Progenitor cell of endocrine pancreas (in vitro differentiated cells): ENCODE measurements at places on chromosomes 3 and 15.

- no peak for DNase-seq
These were observed 22.1 kb downstream of the HDAC11 start for GRCh38 chr3:13501958-13502790.

DNA sequence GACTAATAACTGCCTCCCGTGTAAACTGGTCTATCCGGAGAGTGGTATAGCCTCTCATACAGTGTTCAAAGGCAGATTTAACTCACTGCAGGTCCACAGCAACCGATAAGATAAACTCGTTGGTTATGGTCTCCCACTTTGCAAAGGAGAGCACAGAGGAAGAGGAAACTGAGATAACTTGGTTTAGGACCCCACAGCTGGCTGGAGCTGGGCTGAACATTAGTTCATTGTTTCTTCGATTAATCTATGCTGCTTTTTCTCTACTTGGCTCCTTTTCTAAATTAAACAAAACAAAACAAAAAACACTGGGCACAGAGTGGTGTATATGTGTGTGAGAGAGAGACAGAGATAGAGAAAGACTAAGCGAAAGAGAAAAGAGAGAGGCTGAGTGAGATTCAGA, 5.0 kb upstream of the DLG1 start:
- DNase-seq: no peak

GRCh38 chr15:86197770-86198169, 118.1 kb downstream of the AGBL1 start:
- DNase-seq: no peak

DNA sequence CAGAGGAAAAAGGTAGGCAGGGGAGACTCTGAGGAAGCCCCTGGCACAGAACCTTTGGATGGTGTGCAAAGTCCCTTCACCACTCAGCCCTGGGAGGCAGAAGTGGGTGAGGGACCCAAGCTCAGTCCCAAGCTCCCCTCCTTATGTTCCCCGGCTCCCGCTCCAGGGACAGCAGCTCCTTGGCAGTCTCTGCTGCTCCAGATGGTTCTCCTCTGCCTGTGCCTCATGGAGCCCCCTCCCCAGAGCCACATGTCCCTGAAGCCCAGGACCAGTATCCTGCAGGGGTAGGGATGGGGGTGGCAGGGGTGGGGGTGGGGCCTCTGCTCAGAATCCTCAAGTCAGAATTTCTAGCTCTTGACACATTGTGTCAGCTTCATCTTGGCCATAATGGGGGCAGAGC, 8.0 kb upstream of the CAMKV start:
- DNase-seq: no peak

GRCh38 chr3:111315930-111316587, 225.9 kb upstream of the CD96 start:
- DNase-seq: no peak

DNA sequence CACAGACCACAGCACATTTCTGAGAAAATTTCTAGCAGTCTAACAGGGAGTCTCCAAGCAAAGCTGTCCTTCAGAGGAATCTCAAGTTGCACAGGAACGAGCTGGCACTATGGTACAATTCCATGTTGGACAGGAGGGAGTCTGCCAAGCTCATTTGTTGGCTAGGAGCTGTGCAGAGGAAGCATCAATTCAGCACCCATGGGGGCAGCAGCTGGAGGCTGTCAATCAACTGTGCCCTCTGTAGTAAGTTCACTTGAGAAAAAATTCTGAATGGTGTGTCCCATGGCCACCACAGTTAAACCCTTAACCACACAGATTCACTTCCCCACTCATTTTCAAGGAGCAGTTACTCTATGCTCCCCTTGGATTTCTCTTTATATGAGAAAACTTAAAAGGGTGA, 298.5 kb upstream of the PPP2R3A start:
- DNase-seq: no peak
